ENCODE measurements at places on chromosomes 6 and 20.

GRCh38 chr6:49410564-49410963 is 52.5 kb downstream of the MMUT start:
- no peak for DNase-seq

DNA sequence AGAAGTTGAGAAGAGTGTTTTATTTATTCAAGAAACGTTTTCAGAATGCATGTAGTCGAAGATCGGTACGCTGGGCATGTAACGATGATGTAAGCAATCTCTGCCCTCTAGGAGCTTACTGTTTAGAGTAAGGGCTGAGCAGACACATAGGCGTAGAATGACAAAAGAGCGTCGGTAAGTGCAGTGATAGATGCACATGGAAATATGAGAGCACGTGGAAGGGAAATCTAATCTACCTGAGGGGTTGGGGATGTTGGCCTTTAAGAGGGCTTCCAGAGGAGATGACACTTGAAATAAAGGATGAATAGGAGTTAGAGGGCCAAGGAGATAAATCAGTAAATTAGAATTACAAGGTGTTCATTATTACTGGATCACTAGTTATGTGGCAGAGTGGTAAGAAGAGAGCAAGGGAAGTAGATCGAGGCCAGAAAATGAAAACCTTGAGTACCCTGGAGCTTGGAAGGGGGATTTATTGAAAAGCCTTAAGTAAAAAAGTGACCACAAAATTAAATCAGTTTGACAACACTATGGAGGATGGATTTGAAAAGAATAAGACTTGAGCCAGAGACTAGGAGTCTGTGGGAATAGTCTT is 782 bp downstream of the TRMT11 start:
- DNase-seq: no peak

GRCh38 chr20:24674921-24675605 is 205.6 kb downstream of the SYNDIG1 start:
- DNase-seq: peak; percentile 10

GRCh38 chr6:42748203-42748898 is 2.4 kb upstream of the TBCC start:
- DNase-seq: no peak

- no peak for DNase-seq
These were observed 29.3 kb downstream of the KCNQ5 start for GRCh38 chr6:72651174-72651573.

DNA sequence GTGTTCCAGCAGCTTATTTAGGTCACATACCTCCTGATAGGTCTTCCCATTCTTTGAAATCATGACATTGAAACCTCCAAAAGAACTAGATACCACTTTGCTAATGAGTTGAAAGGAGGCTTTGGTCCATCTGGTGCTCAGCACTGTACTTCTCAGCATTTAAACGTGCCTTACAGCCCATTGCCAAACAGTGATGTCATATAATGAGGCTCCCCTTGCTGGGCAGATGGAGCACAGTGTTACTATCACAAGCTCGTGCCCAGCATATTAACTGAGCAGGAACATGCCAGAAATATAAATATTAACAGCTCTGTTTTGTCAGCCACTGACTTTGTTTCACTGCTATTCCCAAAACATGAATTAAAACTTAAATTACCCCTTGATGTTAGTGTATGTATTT is 25.5 kb upstream of the MAPK13 start:
- no peak for DNase-seq

GRCh38 chr6:113122060-113122459 is 735.1 kb upstream of the MARCKS start:
- DNase-seq: no peak

- DNase-seq: peak; percentile 83
These were observed 10.5 kb upstream of the KIAA1755 start for GRCh38 chr20:38270869-38271605.

GRCh38 chr6:130138116-130138908 is 84.4 kb downstream of the SAMD3 start:
- no peak for DNase-seq

GRCh38 chr6:373773-374724 is 17.5 kb upstream of the IRF4 start:
- no peak for DNase-seq

- no peak for DNase-seq
These were observed 94.9 kb upstream of the MTHFD1L start for GRCh38 chr6:150770637-150771036.

DNA sequence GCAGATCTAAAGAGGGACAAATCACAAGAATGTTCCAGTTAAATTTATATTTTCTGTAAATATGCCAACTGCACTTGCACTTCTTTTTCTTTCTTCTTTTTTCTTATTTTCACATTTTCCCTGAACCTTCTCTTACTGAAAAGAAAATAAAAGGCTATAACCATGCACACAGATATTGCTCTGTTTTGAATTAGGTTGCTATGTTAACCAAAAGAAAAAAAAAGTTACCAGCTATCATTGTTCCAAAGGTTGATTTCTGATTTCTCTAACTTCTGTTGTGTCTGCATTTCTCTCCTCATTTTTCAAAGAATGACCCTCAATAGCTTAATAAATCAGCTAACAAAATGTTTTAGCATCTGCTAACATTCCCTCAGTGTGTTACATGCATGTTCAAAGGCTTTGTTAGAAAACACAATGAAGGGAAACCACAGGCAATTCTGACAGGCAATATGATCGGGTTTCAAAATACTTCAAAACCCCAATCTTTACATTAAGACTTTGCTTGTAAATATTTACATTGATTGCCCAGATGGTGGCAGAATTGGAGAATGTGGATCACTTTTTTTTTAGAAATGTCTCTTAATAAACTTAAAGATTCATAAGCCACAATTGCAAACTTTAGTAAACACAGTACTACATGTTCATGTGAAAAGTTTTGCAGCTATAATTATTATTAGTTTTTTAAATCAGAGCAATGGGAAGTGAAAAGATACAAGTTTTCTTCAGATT is 928.3 kb upstream of the FLRT3 start:
- no peak for DNase-seq

DNA sequence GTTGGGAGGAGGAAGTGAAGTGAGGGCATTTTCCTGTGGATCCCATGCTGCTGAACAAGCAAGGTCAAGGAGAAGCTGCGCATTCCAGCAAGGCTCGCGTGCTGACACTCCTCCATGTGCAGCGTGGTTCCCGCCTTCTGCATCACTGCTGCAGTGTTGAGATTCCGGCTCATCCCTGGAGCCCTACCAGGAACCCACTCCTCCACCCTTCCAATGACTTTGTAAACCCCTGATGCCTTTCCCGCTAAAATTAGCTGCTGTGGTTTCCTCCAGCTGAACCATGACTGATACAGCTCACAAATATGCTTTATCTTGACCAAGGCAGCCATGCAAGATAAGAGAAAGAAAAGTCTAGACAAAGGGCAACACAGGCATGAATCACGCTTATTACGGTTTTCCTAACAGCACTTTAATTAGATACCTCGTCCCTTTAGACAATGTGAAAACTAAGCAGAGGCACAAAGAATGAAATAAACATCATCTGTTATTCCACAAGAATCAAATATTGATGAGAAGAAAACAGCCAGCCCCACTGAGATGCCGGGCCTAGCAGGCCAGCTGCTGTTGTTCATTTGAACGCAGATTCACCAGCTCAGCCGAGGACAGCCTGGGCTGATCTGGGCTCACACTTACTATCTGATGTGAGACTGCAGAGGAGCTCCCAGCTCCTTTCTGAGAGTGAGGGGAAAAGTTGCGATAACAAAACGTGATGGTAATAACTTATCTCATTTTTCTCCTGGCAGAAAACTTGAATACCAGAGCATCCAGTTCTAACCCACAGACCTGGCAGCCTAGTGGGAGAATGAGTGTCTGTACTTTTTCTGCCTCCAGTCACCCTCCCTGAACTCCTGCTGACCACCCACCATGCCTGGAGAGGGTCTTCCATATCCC is 14.2 kb upstream of the BNIP5 start:
- DNase-seq: peak; percentile 86

DNA sequence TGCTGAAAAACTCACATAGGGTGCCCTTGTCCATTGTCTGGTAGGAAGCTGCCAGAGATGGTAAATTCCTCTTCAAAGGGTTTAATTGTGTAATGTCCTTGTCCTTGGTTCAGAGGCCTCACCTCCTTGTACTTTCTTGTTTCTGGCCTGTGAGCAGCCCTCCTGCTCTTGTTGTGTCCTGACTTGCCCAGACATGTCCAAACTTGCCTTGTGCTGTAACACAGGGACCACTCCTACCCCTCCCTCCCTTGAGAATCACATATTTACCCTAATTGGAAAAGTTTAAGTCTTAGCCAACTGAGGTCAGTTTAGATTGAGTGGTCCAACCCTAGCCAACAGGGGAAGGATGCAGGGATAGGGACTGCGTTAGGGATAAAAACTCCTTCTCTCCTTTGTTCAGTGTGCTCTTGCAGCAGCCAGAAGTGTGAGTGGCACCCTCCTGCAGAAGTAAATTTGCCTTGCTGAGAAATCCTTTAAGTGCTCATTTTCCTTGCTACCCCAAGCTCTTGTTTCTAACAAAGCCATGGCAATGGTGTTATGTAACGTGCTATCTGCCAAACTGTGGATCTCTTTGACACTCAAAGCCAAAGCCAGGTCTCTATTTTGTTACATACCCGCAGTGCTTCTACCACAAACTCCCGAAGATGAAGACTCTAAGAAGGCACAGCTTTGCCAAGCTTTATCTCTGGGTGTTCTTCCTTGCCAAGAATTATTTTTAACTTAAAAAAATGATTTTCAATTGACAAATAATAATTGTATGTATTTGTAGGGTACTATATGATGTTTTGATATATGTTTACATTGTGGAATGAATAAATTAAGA is 414.5 kb downstream of the ESR1 start:
- no peak for DNase-seq

DNA sequence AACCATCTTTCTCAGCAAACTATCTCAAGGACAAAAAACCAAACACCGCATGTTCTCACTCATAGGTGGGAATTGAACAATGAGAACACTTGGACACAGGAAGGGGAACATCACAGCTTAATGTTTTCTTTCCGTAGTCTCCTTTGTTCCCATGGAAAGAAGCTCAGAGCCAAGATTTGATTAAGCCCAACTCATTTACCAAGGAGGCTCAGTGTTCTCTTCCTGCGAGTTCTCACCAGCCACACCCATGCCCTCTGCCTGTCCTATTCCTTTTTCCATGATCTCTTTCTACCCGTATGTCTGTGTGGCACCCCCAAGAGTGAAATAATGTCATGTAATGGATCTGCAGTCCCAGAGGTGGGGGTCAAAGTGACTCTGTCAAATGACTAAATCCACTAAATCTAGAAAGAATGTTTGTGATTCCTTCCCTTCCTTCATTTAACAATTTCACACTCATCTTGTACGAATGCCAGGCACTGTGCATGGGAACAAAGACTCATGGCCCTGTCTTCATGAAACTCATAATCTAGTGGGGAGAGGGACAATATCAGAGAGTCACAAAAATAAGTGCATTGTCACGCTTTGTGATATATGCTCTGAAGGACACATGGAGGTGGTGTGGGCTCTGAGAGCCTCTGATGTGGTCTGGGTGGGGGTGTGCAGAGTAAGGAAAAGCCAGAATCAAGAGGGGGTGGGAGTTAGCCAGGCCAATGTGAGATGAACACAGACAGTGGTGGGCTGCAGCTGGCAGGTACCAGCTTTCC is 292.1 kb downstream of the CDC5L start:
- no peak for DNase-seq

DNA sequence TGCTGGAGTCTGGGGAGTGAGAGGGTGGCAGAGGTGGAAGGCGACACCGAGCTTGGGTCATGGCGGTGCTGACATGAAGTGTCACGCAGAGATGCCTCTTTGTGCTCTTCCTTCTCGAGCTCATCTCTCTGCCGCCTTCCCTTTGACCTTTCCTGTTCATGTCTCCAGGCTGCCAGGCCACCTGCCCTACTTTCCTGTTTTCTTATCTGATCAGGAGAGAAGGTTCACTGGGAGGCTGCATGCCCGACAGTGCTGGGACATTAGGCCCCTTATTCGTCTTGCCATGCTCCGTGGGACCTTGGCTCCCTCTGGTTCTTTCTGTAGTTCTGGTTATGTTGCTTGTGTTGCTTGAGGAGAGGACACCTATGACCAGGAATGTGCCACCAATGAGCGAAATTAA is 33.2 kb downstream of the CST8 start:
- no peak for DNase-seq

DNA sequence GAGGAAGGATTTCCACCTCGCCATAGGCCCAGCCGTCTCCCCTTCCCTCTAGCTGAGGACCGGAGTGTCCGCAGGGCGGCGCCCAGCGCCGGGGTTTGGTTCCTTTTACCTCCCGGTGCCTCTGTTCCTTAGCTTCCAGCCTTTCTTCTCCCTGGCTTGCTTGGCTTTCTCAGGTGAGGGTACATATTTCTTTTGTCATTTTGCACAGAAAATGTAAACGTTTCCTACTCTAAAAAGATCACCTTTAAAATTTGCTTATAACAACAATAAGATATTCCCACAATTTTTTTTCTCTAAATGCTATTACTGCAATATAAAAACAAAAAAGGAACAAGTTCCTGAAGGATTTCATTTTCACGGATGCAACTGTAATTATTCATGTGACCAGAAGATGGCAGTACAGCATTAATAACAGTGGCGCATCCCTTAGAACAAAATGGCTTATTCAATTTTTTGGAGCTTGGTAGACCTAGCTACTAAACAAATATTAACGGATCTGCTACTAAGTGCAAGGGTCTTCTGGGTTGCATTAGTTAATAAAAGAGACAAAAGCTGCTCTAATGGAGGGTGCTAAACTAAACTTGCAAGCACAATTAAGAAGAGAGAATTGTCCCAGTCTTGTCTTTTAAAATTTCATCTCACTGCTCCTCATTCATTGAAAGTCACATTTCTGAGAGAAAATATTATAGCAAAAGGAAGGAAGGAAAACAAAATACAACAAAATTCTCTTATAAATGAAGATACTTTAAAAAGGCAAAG is 172.9 kb downstream of the ADGRG6 start:
- DNase-seq: no peak

DNA sequence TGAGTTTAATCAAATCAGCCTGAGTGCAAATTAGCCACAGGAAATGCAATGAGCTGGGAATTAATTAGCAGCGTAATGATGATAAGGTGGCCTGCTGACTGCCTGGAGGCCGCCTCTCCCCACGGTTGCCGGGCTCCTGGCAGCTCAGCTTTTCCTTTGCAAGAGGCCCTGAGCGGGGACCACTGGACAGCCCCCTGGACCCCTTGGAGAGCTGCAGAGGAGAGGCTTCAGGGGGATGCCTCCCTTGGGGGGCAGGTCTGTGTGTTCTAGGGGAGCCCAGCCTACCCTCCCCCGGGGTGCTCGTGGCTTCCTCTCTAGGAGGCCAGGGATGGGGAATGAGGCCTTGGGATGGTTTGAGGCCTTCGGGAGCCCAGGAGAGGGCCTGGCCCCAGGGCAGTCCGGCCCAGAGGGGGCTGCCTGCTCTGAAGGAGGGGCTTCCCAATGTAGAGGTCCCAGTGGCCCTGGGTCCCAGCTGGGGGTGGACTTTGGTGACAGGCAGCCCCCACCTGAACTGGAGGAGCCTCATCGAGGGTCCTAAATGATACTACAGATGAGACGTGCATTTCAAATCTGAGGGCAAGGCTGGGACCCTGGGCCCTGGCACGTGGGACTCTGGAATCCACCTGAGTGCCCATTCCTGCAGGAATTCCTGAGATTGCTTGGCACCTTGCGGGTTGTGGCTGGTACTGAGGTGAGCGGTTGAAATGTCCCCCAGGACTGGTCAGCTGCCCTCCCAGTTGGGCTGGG is 66.4 kb upstream of the BHLHE23 start:
- DNase-seq: no peak
